ENCODE measurements at places on chromosomes 13 and 19. TPM values are rescaled to one million over a fixed set of nuclear protein-coding genes. Genes with fewer than 3 reads are reported as not detected.

DNA sequence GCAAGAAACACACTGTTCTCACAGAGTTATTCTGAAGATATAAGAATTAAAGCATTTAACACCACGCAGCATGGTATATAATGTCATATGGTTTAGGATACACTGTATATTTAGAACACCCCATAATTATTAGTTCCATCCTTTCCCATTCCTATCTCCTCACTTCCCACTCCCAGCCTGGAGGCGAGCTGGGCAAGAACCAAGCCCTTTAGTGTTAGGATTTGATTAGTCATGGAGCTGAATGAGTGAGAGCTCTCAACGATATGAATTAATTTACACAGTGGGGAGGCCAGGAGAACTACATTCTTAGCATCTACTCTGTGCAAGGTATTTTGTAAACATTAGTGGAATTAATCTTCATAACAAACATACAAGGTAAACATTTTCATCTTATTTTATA is 934.3 kb downstream of the DIAPH3 start:
- H3K36me3 ChIP-seq = no peaks in the 10 kb centered on the region
- H3K4me3 ChIP-seq = no peak overlapping the region

- H3K36me3 ChIP-seq = peaks cover 90% of the 10 kb centered on the region
- no peaks in the 10 kb centered on the region for H3K4me1 ChIP-seq
- no peaks in the 10 kb centered on the region for H3K27me3 ChIP-seq
- DNase-seq = no peak
- H3K27ac ChIP-seq = no peak overlapping the region
- H3K4me3 ChIP-seq = no peak overlapping the region
Measured at GRCh38 chr13:114272977-114273376, 8.4 kb upstream of the UPF3A start.

ATP4A gene
- not detected for total RNA-seq

CYP4F2 gene
- total RNA-seq = not detected

PLIN4 gene
- 219 TPM for total RNA-seq

PNMA8A gene
- total RNA-seq = 3.8 TPM

TTYH1 gene
- 0.34 TPM for total RNA-seq

ACP7 gene
- total RNA-seq = not detected

SERPINE3 gene
- total RNA-seq = not detected

- no peak overlapping the region for H3K27ac ChIP-seq
- no peaks in the 10 kb centered on the region for H3K36me3 ChIP-seq
- no peaks in the 10 kb centered on the region for H3K27me3 ChIP-seq
- no peak for DNase-seq
- H3K4me1 ChIP-seq = peaks cover 14% of the 10 kb centered on the region
Measured at GRCh38 chr13:50797091-50797490, 46.4 kb downstream of the DLEU7 start.

DNA sequence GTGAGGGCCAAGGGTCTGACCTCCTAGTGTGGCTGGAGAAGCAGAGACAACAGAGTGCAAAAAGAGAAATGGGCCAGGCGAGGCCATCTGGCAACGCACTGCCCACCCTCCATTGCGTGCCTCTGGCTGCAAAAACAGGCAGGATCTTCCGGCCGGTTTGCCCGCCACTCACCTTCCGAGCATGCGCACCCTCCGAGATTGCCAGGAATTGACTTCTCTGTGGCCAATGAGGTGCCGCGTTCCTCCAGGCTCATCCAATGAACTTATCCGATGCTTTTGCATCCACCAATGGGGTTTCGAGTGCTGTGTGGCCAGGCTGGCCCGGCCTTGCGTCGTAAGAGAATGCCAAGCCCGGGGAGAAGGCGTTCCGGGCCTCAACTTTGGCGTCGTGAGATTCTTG is at the start of gene TEX101:
TEX101 (plus strand) TSS at position 337 of the 400 bp plus-strand sequence. CDS start 1,030 bp downstream, outside the sequence.
- no peak within 1 kb of the TSS for H3K27ac ChIP-seq
- H3K4me3 ChIP-seq = no peak within 1 kb of the TSS
- no peaks in the 10 kb centered on the region for H3K27me3 ChIP-seq

SELENOV gene
- total RNA-seq = not detected

DNA sequence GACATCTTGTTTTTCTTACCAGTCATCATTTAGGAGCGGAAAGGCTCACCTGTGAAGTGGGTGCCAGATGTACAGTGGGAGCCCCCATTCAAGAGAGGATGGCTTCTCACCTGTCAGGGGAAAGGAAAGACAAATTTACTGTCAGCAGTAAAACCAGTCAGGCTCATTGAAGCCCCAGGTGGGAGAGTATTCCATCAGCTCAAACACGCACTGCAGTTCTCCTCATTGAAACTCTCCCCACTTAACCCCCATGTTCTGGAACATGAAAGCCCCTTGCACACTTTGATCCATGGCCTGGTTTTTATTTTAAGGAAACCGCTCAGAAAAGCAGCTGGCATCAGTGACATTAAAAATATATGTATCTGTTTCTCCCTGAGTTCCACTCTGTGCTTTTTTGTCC is 401.1 kb upstream of the ZNF507 start:
- H3K4me3 ChIP-seq = no peak overlapping the region
- H3K36me3 ChIP-seq = no peaks in the 10 kb centered on the region
- H3K27me3 ChIP-seq = peaks cover 2% of the 10 kb centered on the region
- no peaks in the 10 kb centered on the region for H3K4me1 ChIP-seq
- no peak overlapping the region for H3K27ac ChIP-seq

TEX101 gene
- not detected for total RNA-seq

KLK14 gene
- not detected for total RNA-seq

GRCh38 chr19:52099497-52100138 is 4.1 kb upstream of the ZNF841 start:
- no peaks in the 10 kb centered on the region for H3K27me3 ChIP-seq
- no peak overlapping the region for H3K4me3 ChIP-seq
- no peak overlapping the region for H3K27ac ChIP-seq
- no peaks in the 10 kb centered on the region for H3K36me3 ChIP-seq

- H3K36me3 ChIP-seq = no peaks in the 10 kb centered on the region
- no peaks in the 10 kb centered on the region for H3K27me3 ChIP-seq
- no peak overlapping the region for H3K27ac ChIP-seq
- H3K4me3 ChIP-seq = no peak overlapping the region
- no peak for DNase-seq
Measured at GRCh38 chr19:34662919-34663318, 14.0 kb downstream of the SCGB2B2 start.

LHFPL6 gene
- total RNA-seq = 16.1 TPM

DNA sequence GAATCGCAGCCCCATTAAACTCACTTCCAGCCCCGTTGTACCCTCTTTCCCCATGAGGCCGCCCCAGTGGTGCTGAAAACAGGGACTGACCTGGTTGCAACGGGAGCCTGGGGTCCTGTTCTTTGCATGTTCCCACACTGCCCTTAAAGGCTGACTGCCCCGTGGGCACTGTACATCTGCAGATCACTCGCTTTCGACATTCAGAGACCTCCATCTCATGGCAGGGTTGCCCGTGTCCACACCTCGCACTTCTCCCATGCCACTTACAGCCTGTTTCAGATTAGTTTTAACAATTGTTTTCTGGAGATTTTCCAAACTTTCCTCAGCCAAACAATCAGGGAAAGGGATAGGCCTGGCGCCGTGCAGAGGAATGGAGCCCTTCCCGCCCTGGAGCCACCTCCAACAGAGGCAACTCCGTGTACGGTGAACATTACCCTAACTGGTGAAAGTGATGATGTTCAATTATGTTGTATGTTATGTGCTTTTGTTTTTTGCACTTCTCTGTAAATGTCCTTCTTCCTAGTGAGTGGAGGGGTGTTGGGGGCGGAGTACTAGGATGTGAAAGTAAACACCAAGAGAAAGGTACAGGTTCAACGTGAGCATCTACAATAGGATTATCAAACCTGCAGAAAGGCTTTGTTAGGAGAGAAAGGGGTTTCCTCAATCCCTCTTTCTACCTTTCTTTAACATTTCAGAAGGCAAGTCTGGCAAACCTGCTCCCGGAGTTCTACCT is 262.8 kb downstream of the FOXO1 start:
- no peak overlapping the region for H3K4me3 ChIP-seq
- no peaks in the 10 kb centered on the region for H3K27me3 ChIP-seq
- H3K27ac ChIP-seq = no peak overlapping the region
- DNase-seq = no peak
- peaks cover 33% of the 10 kb centered on the region for H3K4me1 ChIP-seq

- H3K4me3 ChIP-seq = no peak overlapping the region
- H3K4me1 ChIP-seq = peaks cover 8% of the 10 kb centered on the region
- peaks cover 22% of the 10 kb centered on the region for H3K27me3 ChIP-seq
- no peak overlapping the region for H3K27ac ChIP-seq
Measured at GRCh38 chr19:38265921-38266429, 1.6 kb downstream of the SPINT2 start.

KLHL1 gene
- total RNA-seq = not detected

ATP8A2 gene
- 0.22 TPM for total RNA-seq

DNA sequence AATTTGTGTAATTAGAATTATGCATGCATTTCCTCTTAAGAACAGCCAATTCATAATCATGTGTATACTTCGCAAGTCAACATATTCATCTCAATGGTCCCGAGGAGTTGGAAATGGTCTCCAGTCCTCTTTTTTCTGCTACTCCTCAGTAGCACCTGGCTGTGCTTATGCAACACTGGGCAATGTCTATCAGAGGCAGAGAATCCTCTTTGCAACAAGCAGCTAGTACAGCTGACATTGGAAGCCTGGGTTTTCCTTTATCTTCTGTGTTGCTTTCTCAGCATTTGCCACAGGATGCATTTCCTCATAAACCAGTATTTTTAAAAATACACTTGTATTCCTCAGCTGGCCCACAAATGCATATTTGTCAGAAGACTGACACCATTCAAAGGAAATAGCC is 405.3 kb upstream of the GPC6 start:
- no peaks in the 10 kb centered on the region for H3K4me1 ChIP-seq
- no peaks in the 10 kb centered on the region for H3K36me3 ChIP-seq
- no peak for DNase-seq
- no peak overlapping the region for H3K27ac ChIP-seq

DNA sequence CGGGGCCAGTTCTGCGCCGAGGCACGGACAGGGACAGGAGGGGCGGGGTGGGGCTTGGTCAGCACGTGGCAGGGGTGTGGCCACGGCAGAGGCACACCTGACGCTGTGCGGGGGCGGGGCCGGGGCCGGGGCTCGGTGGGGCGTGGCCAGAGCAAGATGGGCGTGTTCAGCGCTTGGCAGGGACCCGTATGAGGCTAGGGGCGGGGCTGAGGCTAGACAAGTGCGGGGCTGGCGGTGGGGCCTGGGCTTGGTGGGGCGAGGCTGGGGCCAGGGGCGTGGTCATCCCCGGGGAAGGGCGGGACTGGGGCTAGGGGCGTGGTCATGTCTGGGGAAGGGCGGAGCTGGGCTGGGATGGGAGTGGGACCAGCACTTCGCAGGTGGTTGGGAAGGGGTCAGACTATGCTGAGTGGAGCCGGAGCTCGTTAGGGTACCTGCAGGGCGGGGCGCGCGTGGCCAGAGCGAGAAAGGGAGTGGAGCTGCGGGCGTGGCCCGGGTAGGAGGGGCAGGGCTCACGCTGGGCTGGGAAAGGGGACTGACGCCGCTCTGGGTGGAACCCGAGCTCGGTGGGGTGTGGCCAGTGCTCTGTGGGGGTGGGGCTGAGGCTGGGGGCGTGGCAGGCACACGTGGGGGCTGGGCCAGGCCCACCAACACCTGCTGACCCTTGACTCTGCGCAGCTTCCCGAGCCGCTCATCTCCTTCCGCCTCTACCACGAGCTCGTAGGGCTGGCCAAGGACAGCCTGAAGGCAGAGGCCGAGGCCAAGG is 12.8 kb downstream of the POLR2E start:
- no peak for DNase-seq
- H3K27me3 ChIP-seq = no peaks in the 10 kb centered on the region
- H3K27ac ChIP-seq = no peak overlapping the region
- H3K4me3 ChIP-seq = peak overlapping the region; percentile 47

ATF5 gene
- 21.0 TPM for total RNA-seq

CEACAM6 gene
- not detected for total RNA-seq

GRCh38 chr13:78258304-78258703 is 339.7 kb upstream of the EDNRB start:
- H3K36me3 ChIP-seq = no peaks in the 10 kb centered on the region
- DNase-seq = no peak
- no peak overlapping the region for H3K4me3 ChIP-seq
- H3K27me3 ChIP-seq = no peaks in the 10 kb centered on the region
- H3K4me1 ChIP-seq = no peaks in the 10 kb centered on the region

DNA sequence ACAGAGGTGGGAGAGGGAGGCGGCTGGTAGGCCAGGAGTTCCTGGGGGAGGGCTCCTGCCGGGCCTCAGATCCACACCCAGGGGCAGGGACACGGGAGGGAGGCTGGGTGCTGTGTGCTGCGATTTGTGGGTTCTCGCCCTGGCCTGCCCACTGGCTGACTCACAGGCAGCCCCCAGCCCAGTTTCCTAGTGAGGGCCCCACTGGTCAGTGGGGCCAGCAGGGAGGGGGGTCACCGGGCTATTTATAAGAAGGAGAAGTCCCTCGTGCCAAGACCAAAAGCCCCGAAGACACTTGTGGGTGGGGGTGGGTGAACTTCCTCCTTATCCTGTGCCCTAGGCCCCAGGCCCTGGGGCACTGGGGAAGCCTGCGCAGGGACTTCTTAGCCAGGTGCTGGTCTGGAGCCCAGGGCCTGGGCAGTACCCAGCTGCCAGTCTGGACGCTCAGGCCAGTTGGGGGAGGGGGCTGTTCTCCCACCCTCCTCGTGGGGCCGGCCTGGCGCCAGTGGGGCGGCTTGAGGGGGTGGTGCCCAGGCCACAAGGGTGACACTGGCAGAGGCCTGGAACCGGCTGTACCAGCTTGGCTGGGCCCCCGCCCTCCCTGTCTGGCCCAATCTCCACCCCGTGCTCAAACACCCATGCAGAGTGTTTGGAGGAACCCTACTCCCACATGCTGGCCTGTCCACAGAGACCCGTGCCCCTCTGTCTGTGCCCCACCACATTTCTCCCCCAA is 5.0 kb upstream of the JUNB start:
- H3K27me3 ChIP-seq = no peaks in the 10 kb centered on the region
- no peaks in the 10 kb centered on the region for H3K36me3 ChIP-seq
- peak; percentile 78 for DNase-seq
- H3K4me3 ChIP-seq = no peak overlapping the region
- H3K4me1 ChIP-seq = peaks cover 35% of the 10 kb centered on the region

NUMBL gene
- total RNA-seq = 13.2 TPM

PSG7 gene
- total RNA-seq = not detected

TMEM221 gene
- 0.39 TPM for total RNA-seq

ZNF235 gene
- 1.7 TPM for total RNA-seq

DNA sequence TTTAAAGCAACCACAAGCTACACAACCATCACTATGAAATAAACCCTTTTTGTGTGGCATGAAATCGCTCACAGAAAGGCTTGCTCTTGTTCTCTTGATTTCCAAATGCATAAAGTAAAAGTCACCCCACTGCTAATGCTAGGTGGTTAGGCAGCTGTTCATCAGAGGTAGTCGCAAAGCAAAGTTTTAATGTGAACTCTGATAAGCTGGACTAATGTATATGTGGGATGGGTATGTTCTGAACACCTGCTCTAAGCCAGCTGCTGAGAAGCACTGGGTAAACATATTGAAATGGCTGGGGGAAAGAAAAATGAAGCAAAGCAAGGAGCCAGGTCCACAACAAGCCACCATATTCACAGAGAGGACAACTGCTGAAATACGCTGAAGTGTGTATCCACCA is 142.3 kb downstream of the KLF12 start:
- DNase-seq = no peak
- no peak overlapping the region for H3K4me3 ChIP-seq
- H3K36me3 ChIP-seq = peaks cover 4% of the 10 kb centered on the region
- H3K27me3 ChIP-seq = no peaks in the 10 kb centered on the region

GRCh38 chr19:13120031-13120430 is 2.0 kb downstream of the NACC1 start:
- H3K27me3 ChIP-seq = no peaks in the 10 kb centered on the region
- no peak for DNase-seq
- H3K4me3 ChIP-seq = peak overlapping the region; percentile 92
- H3K36me3 ChIP-seq = peaks cover 8% of the 10 kb centered on the region
- H3K4me1 ChIP-seq = peaks cover 31% of the 10 kb centered on the region

GRCh38 chr19:50244695-50245094 is 41.3 kb downstream of the MYH14 start:
- peaks cover 6% of the 10 kb centered on the region for H3K4me1 ChIP-seq
- no peaks in the 10 kb centered on the region for H3K27me3 ChIP-seq
- no peak overlapping the region for H3K27ac ChIP-seq
